Amniotic epithelial cell (primary cell): ENCODE measurements at places on chromosomes 7 and 10.

GRCh38 chr10:22999942-23000341 is 72.1 kb downstream of the ARMC3 start:
- DNase-seq, result no peak

- no peak for DNase-seq
Observed at GRCh38 chr10:86658261-86658741, 4.0 kb downstream of the OPN4 start.

- DNase-seq, result peak; percentile 56
Observed at GRCh38 chr10:77351386-77351785, 286.2 kb downstream of the KCNMA1 start.

- no peak for DNase-seq
Observed at GRCh38 chr7:137834552-137834951, 12.2 kb downstream of the DGKI start.

DNA sequence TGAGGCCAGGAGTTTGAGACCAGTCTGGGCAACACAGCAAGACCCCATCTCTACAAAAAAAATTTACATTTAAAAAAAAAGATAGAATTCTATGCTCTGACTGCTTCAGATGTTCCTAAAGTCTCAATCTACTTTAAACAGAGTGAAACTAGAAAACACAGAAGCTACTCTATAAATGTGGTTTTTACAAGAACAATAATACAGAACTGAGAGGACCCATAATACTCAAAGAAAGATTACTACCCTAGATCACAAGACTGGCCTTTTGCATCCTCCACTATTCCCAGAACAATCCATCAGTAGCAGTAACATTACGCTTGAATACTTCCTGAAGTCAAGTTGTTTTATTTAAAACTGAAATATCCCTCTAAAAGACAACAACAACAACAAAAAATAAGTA is 119.4 kb downstream of the ZFAND4 start:
- DNase-seq, result no peak

- DNase-seq, result no peak
Observed at GRCh38 chr7:96013836-96014235, 241.5 kb downstream of the DYNC1I1 start.

GRCh38 chr10:99709480-99710229 is 22.3 kb downstream of the COX15 start:
- peak; percentile 43 for DNase-seq

GRCh38 chr10:24346877-24347519 is 138.1 kb downstream of the KIAA1217 start:
- no peak for DNase-seq

- DNase-seq, result no peak
Observed at GRCh38 chr10:126702181-126702580, 31.7 kb upstream of the C10orf90 start.

DNA sequence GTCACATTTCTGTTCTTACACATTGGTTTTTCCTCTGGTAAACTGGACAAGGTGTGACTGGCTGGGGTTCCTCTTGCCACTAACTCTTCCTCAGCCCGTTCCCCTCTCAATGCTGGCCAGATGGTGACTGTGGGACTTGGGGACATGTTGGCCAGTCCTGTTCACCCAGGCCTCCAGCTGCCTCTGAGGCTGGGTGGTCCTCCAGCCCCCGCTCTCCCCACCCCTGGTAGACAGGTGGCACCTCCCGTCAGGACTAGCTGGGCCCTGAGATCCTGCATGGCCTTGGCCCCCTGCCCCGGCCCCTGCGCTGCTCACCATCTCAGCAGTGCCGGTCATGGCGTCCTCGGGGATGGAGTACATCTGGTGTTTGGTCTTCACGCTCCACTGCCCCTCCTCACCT is 10.8 kb upstream of the MYL7 start:
- DNase-seq, result no peak

- peak; percentile 3 for DNase-seq
Observed at GRCh38 chr10:95536017-95536416, 25.2 kb downstream of the SORBS1 start.

- no peak for DNase-seq
Observed at GRCh38 chr7:137915266-137915665, 68.5 kb upstream of the DGKI start.

- DNase-seq, result no peak
Observed at GRCh38 chr7:117048114-117048866, 95.0 kb downstream of the ST7 start.

- no peak for DNase-seq
Observed at GRCh38 chr10:13062803-13063202, 37.2 kb upstream of the OPTN start.
